ENCODE measurements at places on chromosomes 11 and 22.

DNA sequence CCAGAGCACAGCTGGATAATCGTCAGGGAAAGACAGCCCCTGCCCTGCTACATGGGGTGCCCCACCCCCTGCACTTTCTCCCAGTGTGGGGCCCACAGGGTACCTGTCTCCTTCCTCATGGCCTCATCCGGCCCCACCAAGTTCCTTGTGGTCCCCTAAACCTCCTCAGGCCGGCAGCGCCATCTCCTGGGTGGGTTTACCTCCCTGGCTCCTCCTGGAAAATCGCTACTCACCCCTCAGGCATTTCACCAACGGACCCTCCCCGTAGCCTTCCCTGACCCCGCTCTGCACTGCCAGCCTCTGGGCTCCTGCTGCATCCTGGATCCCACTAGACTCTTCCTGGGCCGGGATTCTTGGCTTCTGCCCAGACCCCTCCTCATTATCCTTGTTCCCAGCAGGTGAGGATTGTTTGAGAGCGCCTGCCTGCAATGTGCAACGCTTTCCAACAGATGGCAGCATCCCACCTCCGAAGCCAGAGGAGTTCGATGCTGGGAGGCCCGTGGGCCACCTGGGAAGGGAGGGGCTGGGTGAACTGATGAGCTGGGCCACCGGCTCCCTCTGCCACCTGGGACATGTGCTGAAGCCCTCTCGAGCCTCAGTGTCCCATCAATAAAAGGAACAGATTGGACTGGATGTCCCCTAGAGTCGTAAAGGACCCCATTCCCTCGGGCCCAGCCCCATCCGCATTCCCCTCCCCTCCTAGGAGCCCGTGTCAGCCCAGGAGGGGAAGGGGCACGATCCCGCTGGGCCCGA is 44.2 kb upstream of the TTLL12 start:
- peak; percentile 22 for DNase-seq

- DNase-seq = no peak
These were observed 3.6 kb downstream of the RTN4RL2 start for GRCh38 chr11:57463671-57464538.

DNA sequence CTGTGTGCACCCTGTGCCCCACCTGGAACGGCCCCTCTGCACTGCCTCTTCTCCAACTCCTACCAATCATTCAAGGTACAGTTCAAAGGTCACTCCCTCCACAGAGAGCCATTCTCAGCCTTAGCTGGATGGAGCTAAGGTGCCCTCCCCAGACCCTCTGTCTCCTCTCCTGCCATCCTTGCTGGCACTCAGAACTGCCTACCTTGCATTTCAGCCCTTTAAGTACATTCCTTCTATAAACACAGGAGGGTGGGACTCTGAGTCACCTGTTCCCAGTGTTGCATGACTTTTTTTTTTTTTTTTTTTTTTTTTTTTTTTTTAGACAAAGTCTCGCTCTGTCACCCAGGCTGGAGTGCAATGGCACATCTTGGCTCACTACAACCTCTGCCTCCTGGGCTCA is 8.6 kb downstream of the TTLL1 start:
- no peak for DNase-seq

- DNase-seq = no peak
These were observed 21.4 kb downstream of the USP35 start for GRCh38 chr11:78210000-78210608.

- no peak for DNase-seq
These were observed 24.1 kb upstream of the TSKU start for GRCh38 chr11:76759092-76759491.

- no peak for DNase-seq
These were observed 121.5 kb downstream of the CEP164 start for GRCh38 chr11:117449111-117449693.

GRCh38 chr22:49828599-49828965 is 909 bp upstream of the BRD1 start:
- no peak for DNase-seq

All from stimulated activated CD8-positive, alpha-beta memory T cell treated with anti-CD3 and anti-CD28 coated beads, Interleukin-7, amount 100 ng/mL, for 48 hours (primary cell).